ENCODE measurements at places on chromosomes 16 and 17.

GRCh38 chr17:77827039-77827438, 131.5 kb upstream of the TNRC6C start:
- DNase-seq: no peak

GRCh38 chr17:76714822-76715495, 4.2 kb upstream of the MXRA7 start:
- peak; percentile 72 for DNase-seq

DNA sequence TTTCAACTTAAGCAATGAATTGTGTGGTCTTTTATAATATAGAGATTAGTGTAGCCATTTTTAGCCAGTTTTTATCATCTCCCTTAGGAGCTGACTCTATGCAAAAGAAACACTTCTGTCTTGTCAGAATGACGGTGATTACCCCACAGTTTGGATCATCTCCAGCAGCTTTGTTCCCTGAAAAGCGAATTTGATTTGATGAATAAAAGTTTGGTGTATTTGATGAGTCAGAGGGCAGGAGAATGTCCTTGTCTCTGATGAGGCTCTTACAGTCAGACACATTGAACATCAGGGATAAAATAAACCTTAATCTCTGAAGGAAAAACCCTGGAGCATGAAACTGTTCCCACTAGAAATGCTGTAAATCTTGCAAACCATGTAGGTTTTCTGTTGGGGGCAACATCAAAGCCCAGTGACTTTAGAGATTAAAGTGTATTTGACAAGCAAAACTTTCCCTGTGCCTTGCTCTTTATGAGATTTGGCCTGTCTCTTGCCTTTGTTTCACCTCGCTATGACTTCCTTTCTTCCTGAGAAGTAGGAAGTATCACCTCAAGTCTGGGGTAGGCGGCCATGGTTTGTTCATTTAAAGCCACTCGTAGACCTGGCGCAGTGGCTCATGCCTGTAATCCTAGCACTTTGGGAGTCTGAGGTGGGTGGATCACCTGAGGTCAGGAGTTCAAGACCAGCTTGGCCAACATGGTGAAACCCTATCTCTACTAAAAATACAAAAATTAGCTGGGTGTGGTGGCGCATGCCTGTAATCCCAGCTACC, 209.3 kb downstream of the FTO start:
- no peak for DNase-seq

GRCh38 chr17:36600936-36601302, 464 bp upstream of the MRM1 start:
- peak; percentile 59 for DNase-seq

GRCh38 chr17:73284906-73285602, 23.4 kb upstream of the CPSF4L start:
- no peak for DNase-seq

GRCh38 chr17:59492091-59492451, 73.3 kb upstream of the DHX40 start:
- no peak for DNase-seq

DNA sequence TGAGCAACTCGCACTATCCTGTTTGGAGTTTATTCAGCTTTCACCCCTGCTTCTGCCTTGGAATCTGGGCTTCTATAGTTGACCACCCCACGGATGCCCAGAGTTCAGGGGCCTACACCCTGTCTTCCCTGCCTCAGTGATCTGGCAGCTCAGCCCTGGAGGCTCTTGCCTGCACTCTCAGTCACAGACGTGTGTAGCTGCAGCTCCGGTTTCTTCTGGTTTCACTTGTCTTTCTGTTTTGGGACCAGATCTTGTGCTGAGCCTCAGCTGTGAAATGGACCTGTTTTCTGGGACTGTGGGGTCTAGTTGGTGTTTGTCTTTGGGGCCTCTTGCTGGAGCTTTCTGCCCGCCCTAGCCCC, 5.8 kb downstream of the GPT2 start:
- DNase-seq: no peak

DNA sequence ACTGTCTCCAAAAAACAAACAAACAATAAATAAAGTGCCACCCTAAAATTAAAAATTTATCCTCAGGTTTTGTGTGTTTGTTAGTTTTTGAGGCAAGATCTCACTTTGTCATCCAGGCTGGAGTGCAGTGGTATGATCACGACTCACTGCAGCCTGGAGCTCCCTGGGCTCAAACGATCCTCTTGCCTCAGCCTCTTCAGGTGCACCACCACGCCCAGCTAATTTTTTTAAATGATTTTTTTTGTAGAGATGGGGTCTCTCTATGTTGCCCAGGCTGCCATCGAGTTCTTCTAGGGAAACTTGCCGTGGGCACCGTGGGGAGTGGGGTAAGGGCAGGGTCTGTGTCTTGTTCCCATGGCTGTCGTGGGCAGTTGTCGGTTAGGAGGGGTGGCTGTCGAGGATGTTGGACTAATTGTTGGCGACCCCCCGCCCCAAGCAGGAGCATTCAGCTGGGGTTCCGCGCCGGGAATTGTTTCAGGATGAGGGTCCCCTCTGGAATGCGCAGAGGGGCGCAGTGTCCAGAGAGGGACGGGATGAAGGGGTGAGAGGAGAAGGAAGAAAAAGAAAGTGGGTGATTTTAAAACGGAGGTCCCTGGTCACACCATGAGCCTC, 1.1 kb upstream of the RNF213 start:
- DNase-seq: no peak

- DNase-seq: no peak
Measured at GRCh38 chr17:72087876-72088275, 32.9 kb upstream of the SOX9 start.

- peak; percentile 64 for DNase-seq
Measured at GRCh38 chr16:54282202-54282927, 4.2 kb downstream of the IRX3 start.

- no peak for DNase-seq
Measured at GRCh38 chr17:33057564-33057963, 65.9 kb downstream of the SPACA3 start.

- peak; percentile 40 for DNase-seq
Measured at GRCh38 chr17:34519282-34519681, 60.1 kb upstream of the TMEM132E start.

GRCh38 chr17:30579610-30580315, 102.6 kb downstream of the GOSR1 start:
- no peak for DNase-seq

- no peak for DNase-seq
Measured at GRCh38 chr16:89738538-89739317, 17.4 kb downstream of the ZNF276 start.

DNA sequence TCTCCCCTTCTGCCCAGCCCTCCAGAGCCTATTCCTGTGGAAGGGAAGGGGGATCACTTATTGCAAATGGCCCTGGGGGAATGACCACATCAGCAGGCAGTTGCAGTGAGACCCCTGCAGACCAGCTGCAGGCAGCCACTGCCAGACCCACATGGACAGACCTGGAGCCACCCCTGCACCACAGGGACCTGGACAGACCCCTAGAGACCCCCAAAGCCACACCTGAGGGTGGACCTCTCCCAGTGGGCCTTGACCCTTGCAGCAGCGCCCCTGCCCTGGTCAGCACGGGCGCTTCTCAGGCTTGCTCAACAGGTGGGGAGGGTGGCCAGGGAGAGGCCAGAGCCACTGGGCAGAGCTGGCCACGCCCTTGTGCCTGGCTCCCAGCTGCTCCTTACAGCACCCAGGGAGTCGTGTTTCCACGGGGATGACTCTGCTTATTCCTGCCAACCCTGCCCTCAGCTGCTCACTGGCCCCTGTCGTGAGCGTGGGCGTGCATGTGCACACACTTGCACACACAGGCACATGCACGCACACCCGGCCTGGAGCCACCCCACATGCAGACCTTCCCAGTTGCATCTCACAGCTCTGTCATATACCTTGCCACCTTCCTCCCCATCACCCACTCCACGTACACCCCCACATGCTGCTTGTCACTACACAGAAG, 1.3 kb upstream of the SCN4A start:
- no peak for DNase-seq

DNA sequence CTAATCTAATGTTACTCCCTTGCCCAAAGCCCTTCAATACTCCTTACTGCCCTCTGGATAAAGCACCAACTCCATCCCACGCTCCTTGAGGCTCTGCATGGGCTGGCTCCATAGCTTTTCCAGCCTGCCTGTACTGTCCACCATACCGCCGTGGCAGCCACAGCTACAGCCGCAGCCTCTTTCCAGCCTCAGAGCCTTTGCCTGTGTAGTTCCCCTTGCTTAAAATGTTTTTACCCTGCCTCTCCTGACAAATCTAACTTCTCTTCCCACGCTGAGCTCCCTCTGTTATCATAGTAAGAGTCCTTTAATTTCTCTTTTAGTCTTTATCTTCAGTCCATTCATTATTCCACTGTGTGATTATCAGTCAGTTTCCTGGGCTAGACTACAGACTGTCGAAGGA, 22.0 kb downstream of the TEX14 start:
- DNase-seq: no peak
